ENCODE measurements at places on chromosomes 2 and 18. TPM values are rescaled to one million over a fixed set of nuclear protein-coding genes. Genes with fewer than 3 reads are reported as not detected.

- DNase-seq: no peak
These were observed 57.3 kb upstream of the EML6 start for GRCh38 chr2:54666131-54666633.

DNA sequence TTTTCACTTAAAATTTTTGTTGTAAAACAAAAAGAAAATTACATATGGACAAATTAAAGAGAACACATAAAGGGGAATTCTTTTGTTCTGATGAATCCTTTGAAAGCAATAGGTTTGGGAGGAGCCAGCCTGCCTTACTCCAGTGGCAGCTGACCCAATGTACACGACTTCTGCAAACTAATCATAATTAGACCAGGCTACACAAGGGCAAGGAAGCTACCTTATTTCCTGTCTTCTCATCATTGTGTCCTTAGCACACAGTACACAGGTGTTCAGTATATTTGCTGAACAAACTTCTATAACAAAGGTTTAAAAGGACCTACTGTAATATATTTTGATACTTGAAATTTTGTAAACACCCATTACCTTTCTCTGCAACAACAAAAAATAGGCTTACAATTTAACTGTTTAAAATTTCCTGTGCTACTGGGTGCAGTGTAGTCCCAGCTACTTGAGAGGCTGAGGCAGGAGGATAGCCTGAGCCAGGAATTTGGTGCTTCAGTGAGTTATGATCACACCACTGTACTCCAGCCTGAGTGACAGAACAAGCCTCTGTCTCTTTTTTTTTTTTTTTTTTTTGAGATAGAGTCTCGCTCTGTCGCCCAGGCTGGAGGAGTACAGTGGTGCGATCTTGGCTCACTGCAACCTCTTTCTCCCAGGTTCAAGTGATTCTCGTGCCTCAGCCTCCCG is 18.9 kb downstream of the KCNG3 start:
- no peak for DNase-seq

GRCh38 chr2:118730405-118730804 is 117.0 kb downstream of the EN1 start:
- no peak for DNase-seq

GRCh38 chr2:174586418-174587295 is 10.9 kb downstream of the WIPF1 start:
- peak; percentile 21 for DNase-seq

DNA sequence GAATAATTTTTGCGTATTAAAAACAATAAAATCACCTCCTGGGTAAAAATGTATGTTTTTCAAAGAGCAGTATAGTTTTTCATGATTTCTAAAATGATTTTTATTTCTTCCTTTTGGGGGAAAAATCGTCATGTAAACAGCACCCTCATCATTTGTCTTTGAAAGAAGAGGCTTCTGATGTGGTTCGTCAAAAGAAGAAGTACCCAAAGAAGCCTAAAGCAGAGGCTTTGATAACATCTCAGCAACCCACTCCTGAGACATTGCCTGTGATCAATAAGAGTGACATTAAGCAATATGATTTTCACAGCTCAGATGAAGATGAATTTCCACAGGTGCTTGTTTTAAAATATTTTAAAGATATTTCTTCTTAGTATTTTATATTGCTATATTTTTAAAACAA is 110.2 kb upstream of the KIF5C start:
- no peak for DNase-seq

GRCh38 chr2:41720331-41721251 is 327.2 kb upstream of the PKDCC start:
- DNase-seq: no peak

DNA sequence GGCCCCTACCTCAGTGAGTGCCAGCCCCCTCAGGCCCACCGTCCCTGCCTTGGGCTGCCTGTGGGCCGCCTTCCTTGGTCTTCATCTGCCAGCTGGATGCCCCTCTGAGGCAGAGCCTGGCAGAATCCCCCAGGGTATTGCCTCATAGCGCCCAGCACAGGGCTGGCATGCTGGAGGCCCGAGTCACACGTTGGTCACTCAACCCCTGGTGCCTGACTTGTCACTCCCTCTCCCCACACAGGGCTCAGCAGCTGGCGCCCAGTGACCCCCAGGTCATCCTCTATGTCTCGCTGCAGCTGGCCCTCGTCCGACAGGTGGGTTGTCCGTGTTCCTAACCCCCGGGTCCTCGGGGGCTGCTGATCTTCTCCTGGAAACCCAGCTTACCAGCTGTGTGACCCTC is 108.4 kb upstream of the MCFD2 start:
- DNase-seq: no peak

DNA sequence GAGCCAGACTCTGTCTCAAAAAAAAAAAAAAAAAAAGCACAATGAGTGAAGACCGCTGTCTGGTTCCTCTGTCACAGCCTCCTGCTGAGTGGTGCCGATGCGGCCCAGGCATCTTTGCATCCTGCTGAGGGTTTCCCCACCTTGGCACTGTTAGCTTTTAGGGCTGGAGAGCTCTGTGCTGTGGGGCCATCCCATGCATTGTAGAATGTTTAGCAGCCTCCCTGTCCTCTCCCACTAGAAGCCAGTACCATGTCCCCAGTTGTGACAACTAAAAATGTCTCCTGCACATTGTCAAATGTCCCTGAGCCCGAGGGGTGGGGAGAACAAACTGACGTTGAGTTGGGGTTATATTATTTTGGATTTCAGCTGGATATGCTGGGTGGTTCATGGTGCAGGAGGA is 7.9 kb upstream of the COLEC11 start:
- no peak for DNase-seq

- DNase-seq: peak; percentile 82
These were observed 106.7 kb downstream of the XRCC5 start for GRCh38 chr2:216215658-216216390.

DNA sequence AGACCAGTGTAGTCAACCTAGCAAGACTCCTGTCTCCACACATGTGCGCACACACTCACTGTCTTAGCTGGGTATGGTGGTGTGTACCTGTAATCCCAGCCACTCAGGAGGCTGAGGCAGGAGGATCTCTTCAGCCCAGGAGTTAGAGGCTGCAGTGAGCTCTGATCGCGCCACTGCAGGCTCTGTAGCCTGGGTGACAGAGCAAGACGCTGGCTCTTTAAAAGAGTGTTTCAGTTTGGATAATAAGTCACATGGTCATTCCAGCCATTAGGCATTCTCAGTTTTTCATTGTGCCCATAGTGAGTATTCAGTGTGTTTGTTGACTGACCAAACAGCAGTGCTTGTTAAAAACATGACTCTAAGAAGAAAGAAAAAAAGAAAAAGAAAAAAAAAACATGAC is 31.0 kb downstream of the RAB10 start:
- DNase-seq: no peak

- peak; percentile 81 for DNase-seq
These were observed 370.0 kb downstream of the SLC4A3 start for GRCh38 chr2:219997341-219997851.

NEU2 gene
- total RNA-seq: not detected

CREG2 gene
- total RNA-seq: 0.12 TPM

EFHD1 gene
- total RNA-seq: 3.4 TPM

ALK gene
- 0.35 TPM for total RNA-seq

VSNL1 gene
- total RNA-seq: 102 TPM
